Mesenteric fat pad (tissue), 1 donor: ENCODE measurements at places on chromosomes 5 and 9. TPM values are rescaled to one million over a fixed set of nuclear protein-coding genes. Genes with fewer than 3 reads are reported as not detected.

Gene SARDH
- 0.87 TPM for total RNA-seq

Gene ENTPD2
- not detected for total RNA-seq

Gene PCDHA4
- 0.32 TPM for total RNA-seq

Gene HINT2
- total RNA-seq: 42.7 TPM

Gene SPINK6
- not detected for total RNA-seq

Gene OR1J2
- total RNA-seq: not detected

Gene TSSK1B
- total RNA-seq: not detected

Gene C9orf50
- not detected for total RNA-seq

Gene KCNV2
- not detected for total RNA-seq

Gene UGT3A2
- total RNA-seq: not detected

Gene PTTG1
- 1.3 TPM for total RNA-seq

Gene ADAMTS2
- 79.4 TPM for total RNA-seq

Gene PDE4D
- total RNA-seq: 28.8 TPM

Gene SPATA31C1
- not detected for total RNA-seq

Gene PCDHA9
- total RNA-seq: 0.22 TPM

Gene PTGER4
- 14.8 TPM for total RNA-seq

Gene LECT2
- total RNA-seq: not detected

Gene NPR2
- total RNA-seq: 23.2 TPM

Gene TAL2
- not detected for total RNA-seq

Gene PDE6A
- total RNA-seq: not detected

Gene RRAGA
- 90.5 TPM for total RNA-seq

Gene PCDHA1
- not detected for total RNA-seq

Gene EIF4EBP3
- 22.5 TPM for total RNA-seq

Gene PAPPA
- 5.7 TPM for total RNA-seq

Gene SNCB
- total RNA-seq: not detected

Gene ANKRD18A
- total RNA-seq: not detected

Gene RNF183
- total RNA-seq: not detected

Gene MORN5
- not detected for total RNA-seq

Gene ADAMTS13
- 0.64 TPM for total RNA-seq

Gene SPINK5
- 0.45 TPM for total RNA-seq

Gene RAI14
- 33.7 TPM for total RNA-seq

Gene C5orf63
- total RNA-seq: 5.4 TPM

Gene PCDH12
- total RNA-seq: 6.4 TPM

Gene CKS2
- total RNA-seq: 6.5 TPM

Gene OR1Q1
- not detected for total RNA-seq

Gene GADD45G
- total RNA-seq: 10.9 TPM

Gene TUSC1
- total RNA-seq: 15.7 TPM

Gene DPYSL3
- 52.4 TPM for total RNA-seq

Gene CCDC192
- 0.51 TPM for total RNA-seq

Gene SAPCD2
- 0.42 TPM for total RNA-seq

Gene MYMK
- not detected for total RNA-seq

Gene CCDC69
- total RNA-seq: 184 TPM

Gene ZNF483
- 2.2 TPM for total RNA-seq

Gene DPP7
- total RNA-seq: 150 TPM

Gene PAIP2
- 79.3 TPM for total RNA-seq

Gene SKIC3
- 79.3 TPM for total RNA-seq

Gene PTPA
- 61.9 TPM for total RNA-seq

Gene OXCT1
- 46.7 TPM for total RNA-seq

Gene SOX30
- not detected for total RNA-seq
